ENCODE measurements at places on chromosomes 3 and 15. TPM values are rescaled to one million over a fixed set of nuclear protein-coding genes. Genes with fewer than 3 reads are reported as not detected.

Gene PARP16
- total RNA-seq: 6.8 TPM

Gene CD200R1
- total RNA-seq: 6.3 TPM

Gene MGLL
- 32.7 TPM for total RNA-seq

Gene DET1
- 8.0 TPM for total RNA-seq

Gene SLC28A1
- total RNA-seq: not detected

Gene TLR9
- total RNA-seq: not detected

Gene GOLGA6L10
- 3.3 TPM for total RNA-seq

Gene NOX5
- total RNA-seq: 0.39 TPM

Gene TGM5
- total RNA-seq: 4.1 TPM

Gene OCA2
- 1.4 TPM for total RNA-seq
